ENCODE measurements at places on chromosomes 1 and 21. TPM values are rescaled to one million over a fixed set of nuclear protein-coding genes. Genes with fewer than 3 reads are reported as not detected.

DNA sequence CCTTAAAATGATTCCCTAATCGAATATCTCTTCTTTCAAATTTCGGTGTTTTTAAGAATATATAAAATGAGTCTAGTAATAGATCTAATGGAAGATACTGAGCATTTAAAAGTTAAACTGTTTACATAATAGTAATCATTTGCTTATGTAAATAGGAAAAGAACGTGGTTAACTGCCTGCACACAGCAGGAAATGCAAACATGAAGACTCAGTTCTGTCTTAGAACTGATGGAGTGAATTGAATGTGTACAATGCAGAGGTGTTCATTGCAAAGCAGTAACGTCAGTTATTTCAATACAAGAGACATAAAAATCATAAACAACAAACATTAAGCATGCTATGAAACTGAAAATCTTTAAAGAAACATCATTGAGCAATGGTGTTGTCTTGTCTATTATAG, 359.4 kb upstream of the ADAMTS5 start:
- no peak for DNase-seq
- peaks cover 10% of the 10 kb centered on the region for H3K4me1 ChIP-seq

- H3K4me3 ChIP-seq = no peak overlapping the region
- H3K27ac ChIP-seq = no peak overlapping the region
- H3K27me3 ChIP-seq = no peaks in the 10 kb centered on the region
- no peaks in the 10 kb centered on the region for H3K36me3 ChIP-seq
- H3K4me1 ChIP-seq = no peaks in the 10 kb centered on the region
Measured at GRCh38 chr1:3187415-3188149, 118.6 kb downstream of the PRDM16 start.

CLEC20A gene
- not detected for total RNA-seq

CR1L gene
- 12.5 TPM for total RNA-seq

OR2AK2 gene
- total RNA-seq = not detected
